Activated T-cell treated with anti-CD3 and anti-CD28 coated beads, Interleukin-2, amount 50 U/mL, for 24 hours (primary cell): ENCODE measurements at places on chromosomes 11 and 22.
A peak's percentile ranks its signal among the peaks of the same experiment; 100 is the strongest.

- DNase-seq = no peak
These were observed 220.9 kb downstream of the PGR start for GRCh38 chr11:100908746-100909145.

GRCh38 chr11:64865286-64866172 is 12.9 kb downstream of the EHD1 start:
- DNase-seq = peak; percentile 72

DNA sequence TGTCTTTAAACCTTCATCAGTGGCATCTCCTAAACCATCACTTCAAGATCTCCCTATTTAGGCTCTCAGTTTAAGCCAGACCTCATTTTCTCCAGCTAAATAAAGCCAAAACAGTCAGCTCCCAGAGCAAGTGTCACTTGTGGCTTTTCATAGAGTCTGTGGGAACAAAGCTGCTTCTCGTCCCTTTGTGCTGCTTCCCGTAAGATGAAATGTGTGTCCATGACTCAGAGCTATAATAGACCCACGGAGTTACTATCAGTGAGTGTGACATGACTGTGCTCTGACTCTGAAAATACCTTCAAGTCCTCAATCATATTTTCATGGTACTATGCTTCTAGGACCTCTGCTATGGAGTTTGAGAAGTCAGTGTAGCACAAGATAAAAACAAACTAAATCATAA is 57.3 kb upstream of the SLN start:
- no peak for DNase-seq

- peak; percentile 87 for DNase-seq
These were observed at the start of gene ZC3H7B for GRCh38 chr22:41301085-41302020. Gene ZC3H7B (plus strand): TSS chr22:41301525. CDS start chr22:41320661, 19,136 bp downstream.

DNA sequence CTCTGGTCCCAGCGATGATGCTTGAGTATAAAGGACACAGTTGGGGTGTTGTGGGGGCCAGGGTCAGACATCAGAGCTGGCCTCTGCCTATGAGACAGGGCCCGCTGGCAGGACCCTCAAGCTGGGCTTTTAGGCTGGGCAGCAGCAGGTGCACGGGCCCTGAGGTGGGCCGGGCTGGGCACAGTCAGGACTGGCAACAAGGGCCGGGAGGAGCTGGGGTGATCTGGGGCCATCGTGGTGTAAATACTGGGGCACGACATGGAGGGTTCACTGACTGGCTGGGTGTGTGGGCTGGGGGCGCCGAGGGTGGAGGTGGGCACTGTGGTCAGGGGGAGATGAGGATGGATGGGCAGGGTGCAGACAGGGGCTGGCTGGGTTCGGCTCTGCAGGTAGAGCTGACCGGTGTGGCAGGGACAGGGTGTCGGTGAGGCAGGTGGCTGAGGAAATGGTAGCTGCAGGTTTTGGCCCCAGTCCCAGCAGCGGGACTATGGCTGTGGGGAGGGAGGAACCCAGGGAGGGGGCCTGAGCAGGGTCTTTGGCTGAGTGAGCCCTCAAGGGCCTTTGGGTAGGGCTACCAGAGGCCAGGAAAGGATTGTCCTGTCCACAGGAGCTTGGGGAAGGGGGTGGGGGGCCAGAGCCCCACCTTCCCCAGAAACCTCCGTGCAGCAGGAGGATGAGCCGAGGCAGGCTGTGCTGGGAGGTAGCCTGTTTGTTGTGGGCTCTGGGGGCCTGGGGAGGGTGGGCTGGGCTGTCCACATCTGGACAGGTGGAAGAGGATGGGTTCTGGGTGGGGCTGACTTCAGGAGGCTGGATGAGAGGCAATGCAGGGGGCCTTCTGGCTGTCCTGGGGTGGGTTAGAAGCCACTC is 81.4 kb downstream of the KCNQ1 start:
- peak; percentile 24 for DNase-seq

DNA sequence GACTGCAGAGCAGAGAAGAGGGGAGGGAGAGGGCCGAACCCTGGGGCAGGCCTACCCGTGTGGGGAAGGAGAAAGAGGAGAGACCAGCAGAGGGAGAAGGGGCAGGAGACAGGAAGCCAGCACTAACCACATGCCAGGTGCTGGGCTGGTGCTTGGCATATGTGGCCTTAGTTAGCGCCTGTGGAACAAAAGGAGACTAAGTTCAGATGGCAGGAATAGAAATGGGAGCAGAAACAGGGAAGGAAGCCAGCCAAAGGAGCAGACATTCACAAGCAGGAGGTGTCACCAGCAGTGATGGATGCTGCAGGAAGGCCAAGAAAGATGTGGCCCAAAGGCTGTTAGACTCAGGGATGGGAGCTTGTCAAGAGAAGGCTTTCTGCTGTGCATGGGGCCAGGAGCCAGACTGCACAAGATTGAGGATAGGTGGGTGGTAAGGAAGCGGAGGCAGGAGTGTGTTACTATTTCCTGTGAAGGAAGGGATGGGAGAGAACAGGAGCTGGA is 26.7 kb downstream of the TREH start:
- no peak for DNase-seq

GRCh38 chr11:102347462-102348370 is 702 bp downstream of the BIRC2 start:
- DNase-seq = no peak

DNA sequence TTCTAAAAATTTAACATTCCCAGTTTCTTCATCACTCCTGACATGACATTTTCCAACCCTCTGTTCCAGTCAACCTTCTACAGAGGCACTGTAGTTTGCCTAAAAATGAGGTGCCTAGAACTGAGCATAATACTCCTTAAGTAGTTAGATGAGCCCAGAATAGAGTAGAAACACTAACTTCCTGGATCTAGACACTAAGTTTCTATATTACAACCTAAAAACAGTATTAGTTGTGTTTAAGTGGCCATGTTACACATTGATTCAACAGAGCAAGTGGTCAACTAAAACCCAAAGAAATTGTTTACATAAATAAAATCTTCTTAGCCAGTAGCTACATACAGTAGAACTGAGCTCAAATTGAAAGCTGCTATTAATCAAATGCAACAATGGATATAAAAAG is 1.3 kb downstream of the HPS5 start:
- no peak for DNase-seq

DNA sequence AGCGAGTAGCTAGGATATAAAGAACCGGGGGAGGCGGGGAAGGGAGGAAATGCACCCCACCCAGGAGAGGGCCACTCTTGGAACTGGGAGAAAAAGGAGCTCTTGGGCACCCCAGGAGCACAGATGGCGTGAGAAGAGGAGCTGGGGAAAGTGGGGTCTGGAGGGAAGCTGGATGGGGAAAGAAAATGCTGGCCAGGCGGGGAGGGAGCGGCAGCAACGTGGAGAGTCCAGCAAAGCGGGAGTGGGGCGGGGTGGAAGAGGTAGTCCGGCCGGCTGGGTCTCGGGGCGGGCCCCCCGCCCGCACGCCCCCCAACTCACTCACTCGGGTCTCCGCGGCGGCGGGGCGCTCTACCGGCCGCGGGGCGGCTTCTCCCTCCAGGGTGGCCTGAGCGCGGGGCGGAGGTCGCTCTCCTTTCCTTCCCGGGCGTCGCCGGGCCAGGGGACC is 522 bp downstream of the TOB2 start:
- DNase-seq = no peak

DNA sequence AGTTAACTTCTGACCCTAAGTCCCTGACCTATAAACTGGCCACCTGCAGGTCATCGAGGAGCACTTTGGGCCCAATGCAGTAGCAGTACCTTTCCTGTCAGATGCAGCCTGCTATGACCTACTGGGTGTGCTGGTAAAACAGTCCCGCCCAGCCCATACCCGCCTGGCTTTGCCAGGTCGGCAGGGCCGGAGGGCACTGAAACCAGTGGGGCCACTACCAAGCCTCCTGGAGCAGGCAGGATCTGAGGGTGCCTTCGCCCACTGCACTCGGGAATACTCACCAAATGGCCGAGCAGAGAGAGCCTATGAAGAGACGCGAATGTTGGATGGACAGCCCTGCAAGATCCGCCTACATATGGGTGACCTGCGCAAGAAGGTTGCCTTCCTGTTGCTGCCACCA is 4.4 kb downstream of the C11orf42 start:
- no peak for DNase-seq

GRCh38 chr11:93213622-93214021 is 15.8 kb upstream of the SLC36A4 start:
- DNase-seq = no peak

DNA sequence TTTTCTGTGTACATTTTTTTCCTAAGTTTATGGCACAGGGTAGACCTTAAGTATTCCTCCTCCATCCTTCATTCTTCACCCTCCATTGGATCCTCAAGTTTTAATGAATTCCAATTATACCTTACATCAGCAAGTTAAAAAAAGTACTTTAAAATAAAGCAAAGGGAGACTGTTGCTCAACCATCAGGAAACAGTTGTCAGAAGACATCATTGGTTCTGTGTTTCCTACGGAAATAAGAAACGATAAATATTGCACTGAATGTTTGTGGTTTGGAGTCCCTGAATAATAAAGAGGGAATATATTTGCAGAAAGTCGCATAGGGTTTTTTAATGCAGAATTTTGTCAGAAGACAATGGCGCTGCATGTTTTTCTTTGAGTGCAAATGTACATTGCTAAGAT is 28.1 kb upstream of the LDHA start:
- no peak for DNase-seq

GRCh38 chr22:45572444-45572843 is 69.8 kb downstream of the FBLN1 start:
- DNase-seq = no peak

DNA sequence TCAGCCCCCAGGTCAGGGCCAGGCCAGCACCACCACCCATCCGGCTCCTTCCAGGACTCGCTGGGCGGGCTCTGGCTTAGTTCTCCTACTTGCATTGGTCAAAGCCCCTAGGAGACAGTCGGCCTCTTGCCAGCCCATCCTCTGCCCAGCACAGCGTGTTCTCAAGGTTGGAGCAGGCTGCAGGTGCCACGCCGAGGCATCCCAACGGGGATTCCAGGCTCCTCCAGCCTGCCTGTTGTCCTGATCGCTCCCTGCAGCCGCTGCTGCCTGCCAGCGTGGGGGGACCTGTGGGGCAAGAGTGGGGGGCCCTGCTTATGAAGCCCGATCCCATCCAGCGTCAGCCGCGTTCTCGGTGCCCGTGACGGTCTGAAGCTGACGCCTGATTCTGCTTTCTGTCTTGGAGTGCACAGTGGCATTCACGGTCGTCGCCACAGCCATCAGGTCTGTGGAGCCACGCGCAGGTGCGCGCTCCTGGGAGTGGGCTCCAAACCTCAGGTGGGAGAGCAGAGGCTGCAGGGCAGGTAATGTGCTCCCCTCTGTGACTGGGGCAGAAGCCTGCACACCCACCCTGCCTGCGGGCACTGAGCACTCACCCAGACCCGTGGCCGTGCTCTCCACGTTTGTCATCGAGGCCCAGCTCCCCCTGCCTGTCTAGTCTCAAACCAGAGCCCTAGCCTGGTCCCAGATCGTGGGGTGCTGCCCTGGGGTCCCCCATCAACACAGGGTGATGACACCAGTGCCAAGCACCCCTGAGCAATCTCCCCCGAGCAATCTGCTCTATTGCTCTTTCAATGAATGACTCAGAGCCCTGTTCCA is 991.6 kb downstream of the BRD1 start:
- peak; percentile 14 for DNase-seq

- no peak for DNase-seq
These were observed 89.2 kb downstream of the GALNT18 start for GRCh38 chr11:11532574-11532973.

- no peak for DNase-seq
These were observed 12.0 kb upstream of the PHLDA2 start for GRCh38 chr11:2940921-2941821.

DNA sequence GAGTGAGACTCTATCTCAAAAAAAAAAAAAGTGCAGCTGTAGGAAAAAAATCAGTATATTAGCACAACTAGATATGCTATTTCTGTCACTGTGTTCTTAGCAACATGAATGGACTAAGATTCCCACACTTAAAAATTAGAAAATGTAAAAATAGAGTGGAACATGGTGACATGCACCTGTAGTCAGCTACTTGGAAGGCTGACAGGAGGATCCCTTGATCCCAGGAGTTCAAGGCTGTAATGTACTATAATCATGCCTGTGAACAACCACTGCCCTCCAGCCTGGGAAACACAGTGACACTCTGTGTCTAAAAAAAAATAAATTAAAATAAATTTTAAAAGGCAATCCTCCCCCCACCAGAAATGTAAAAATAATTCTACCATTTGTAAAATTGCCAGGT is 29.8 kb downstream of the PICALM start:
- no peak for DNase-seq

- no peak for DNase-seq
These were observed at the start of gene KCNJ4 for GRCh38 chr22:38455076-38455529. Gene KCNJ4 (minus strand): TSS chr22:38455199. CDS start chr22:38428132, 27,067 bp downstream.

DNA sequence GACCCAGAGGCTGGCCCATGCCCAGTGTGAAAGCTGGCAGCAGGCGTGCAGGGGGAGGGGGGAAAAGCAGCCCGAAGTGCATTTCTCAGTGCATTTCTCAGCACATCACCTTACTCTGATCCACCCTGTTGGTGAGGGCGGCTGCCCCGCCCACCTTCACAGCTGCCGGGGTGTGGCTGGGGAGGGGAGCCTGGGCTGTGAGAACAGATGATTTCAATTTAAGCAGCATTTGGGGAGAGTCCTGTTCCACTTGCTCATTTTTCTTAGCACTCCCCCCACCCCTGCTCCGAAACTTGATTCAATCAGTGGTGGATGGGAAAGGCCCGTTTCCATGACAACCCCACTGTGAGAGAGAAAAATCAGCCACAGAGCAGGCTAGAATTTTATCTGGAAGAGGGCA is 84.8 kb downstream of the SNX19 start:
- no peak for DNase-seq

- DNase-seq = no peak
These were observed 513.0 kb downstream of the SOX6 start for GRCh38 chr11:15843309-15843872.

DNA sequence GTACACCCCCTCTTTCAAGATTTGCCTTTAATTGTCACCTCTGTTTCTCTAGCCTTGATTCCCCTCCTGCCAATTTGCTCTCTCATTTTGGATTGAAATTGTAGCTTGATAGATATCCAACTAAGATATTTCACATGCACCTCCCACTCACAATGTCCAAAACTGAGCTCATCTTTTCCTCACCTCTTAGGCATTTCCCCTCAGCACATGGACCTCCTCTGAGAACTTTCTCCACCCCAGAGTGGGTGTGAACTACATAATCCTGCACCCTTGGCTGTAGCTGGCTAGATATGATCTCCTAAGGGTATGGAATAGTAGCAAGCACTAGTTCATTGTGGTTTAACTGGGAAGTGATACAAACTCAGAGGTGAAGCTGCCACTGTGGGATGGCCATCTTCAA is 91.5 kb upstream of the SESN3 start:
- no peak for DNase-seq

DNA sequence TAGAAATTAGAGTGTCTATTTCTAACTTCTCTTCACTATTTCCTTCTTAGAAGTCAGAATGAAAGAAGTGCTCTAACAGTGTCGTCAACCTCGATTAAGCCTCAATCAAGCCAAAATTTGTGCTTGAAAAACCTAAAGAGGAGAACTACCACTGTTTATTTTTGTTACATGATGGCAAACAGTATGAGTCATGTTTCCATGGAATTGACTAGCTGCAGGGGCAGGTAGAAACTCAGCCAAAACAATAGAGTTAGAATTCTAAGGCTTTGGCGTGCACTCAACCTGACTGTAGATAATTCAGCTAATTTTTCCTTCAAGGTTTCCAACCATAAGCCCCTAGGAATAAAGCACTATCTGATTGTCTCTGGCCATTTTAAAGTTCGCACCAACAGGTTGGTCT is 415.9 kb downstream of the ETS1 start:
- DNase-seq = no peak
